ENCODE measurements at places on chromosomes 5 and 9. TPM values are rescaled to one million over a fixed set of nuclear protein-coding genes. Genes with fewer than 3 reads are reported as not detected.

DNA sequence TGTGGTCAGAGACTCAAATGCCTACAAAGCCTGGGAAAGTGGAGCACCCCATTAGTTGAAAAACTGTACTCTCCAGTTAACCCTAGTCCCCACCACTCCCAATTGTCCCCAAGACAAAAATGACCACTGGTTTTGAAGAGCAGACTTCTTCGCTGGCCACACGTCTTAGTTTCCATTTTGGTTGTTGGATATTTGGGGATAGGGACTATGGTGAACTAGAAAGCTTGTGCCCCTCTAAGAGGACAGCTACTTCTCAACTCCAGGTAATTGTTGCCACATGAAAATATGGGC, 109.4 kb upstream of the SPRY4 start:
- DNase-seq = no peak

DNA sequence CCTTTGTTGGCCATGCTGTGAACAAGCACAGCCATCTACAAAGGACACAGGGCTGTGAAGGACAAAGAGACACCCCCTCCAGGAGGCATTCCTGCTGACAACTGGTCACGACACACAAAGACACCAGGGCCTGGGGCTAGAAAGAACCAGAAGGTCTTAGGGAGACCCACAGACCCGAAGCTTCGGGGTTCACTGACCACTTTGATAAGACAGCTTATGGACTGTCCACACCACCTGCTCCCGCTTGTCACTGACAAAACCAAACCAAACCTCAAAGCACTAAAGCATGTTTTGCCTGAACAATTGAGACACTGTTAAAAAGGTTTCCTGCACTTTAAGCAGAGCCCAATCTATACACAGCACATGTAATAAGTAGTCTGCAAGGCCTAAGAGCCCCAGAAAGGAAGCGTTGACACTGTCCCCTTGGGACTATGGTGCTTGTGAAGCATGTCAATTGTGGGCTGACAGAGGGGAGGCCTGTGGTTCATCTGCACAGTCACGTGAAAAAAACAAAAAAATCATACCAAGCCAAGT, 185.0 kb downstream of the GAPVD1 start:
- DNase-seq = no peak

DNA sequence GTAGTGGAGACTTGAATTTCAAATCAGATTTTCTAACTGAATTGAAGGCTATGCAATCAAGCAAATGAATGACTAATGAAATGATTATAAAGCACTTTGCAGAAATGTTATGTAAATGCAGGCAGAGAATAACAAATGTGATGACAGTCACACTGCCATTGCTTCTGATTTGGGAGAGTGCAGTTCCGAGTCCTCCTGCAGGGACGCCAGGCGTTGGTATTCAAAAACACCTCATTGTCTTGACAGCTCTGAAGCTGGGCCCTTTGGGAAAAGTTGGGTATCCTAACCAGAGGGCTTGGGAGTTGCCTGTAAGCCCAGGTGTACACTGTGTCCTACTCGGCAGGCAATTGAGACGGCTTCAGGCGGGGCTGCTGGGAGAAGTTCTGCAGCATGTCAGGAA, 57.9 kb downstream of the C5orf15 start:
- DNase-seq = no peak

DNA sequence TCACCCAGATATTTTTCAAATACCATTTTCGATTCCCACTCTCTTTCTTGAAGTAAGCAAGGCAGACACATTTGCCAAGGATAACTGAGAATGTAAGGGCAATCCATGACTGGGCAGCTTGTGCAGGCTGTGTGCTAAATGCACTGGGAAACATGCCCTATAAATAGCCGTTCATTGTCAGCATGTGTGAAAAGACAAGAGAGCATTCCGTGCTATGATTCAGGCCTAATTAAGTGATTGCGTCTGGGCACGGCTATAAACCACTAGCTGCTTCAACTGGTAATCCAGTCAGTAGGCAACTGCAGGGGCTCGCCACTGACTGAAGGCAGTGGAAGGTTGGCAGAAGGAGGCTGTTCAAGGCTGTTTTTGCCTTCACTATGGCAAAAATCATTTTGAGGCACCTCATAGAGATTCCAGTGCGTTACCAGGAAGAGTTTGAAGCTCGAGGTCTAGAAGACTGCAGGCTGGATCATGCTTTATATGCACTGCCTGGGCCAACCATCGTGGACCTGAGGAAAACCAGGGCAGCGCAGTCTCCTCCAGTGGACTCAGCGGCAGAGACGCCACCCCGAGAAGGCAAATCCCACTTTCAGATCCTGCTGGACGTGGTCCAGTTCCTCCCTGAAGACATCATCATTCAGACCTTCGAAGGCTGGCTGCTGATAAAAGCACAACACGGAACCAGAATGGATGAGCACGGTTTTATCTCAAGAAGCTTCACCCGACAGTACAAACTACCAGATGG, at the start of gene HSPB3:
TSS of gene HSPB3 (plus strand) at position 287 of the 745 bp plus-strand sequence. CDS start at position 378, 91 bp downstream.
- no peak for DNase-seq

Gene SLC34A1
- not detected for total RNA-seq

Gene PCDHGB3
- not detected for total RNA-seq

Measured in activated CD4-positive, alpha-beta T cell treated with anti-CD3 and anti-CD28 coated beads for 36 hours (primary cell).